T-helper 9 cell (primary cell): ENCODE measurements at places on chromosomes 5 and 9.

DNA sequence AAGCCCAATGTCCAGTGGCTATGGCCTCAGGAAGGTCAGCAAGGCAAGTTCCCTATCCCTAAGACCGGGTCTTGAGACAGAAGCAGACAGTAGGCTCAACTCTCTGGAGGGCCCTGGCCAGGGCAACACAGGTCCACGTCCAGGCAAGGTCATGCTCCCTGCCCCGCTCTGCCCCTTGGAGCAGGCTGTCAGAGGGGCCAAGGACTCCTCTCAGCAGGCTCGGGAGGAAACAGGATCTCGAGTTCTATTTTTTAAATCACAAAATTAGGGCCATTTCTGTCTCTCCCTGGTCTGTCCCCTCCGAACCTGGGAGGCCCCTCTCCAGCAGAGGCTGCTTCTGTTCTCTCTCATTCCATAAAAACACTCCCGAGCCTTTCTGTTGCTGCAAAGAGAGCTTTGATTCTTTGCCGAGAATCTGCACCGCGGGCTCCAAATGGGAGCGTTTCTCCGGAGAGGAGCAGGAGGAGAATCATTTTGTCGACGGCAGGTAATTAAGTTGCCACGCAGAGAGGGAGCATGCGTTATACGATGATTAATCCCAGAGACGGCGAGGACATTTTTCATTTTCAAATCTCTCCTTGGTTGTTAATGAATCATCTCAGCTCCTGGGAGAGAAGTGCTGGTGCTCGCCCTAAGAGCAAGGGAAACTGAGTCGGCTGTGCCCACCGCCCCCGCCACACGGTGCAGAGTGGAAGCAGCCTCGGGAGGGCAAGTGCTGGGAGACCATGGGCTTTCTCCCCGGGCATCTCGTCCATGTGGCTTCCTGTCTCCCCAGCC, 24.5 kb upstream of the FCN1 start:
- DNase-seq: no peak

GRCh38 chr9:95029720-95030119, 287.8 kb downstream of the FANCC start:
- no peak for DNase-seq

DNA sequence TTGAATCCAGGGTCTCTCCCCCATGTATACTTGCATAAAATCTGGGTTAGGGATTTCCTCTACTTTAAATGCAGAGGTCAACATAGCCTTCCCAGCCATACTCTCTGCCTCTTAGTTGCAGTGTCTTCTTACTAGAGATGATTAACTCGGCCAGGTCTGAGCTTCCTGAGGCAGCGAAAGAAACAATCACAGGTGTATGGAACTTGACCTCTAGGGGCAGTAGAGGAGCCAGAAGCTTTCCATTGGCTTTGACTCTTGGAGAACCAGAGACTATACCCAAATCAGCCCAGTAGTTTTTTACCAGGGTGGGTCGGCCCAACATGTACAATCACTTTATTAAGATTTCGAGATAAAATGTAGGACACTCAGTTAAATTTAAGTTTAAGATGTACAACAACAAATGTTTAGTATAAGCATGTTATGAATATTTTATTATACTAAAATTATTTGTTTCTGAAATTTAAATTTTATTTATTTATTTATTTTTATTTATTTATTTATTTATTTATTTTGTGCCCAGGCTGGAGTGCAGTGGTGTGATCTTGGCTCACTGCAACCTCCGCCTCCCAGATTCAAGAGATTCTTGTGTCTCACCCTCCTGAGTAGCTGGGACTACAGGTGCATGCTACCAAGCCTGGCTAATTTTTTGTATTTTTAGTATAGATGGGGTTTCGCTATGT, 48.0 kb upstream of the DMRT3 start:
- no peak for DNase-seq

- no peak for DNase-seq
Observed at GRCh38 chr9:15786616-15787015, 233.8 kb downstream of the CCDC171 start.

DNA sequence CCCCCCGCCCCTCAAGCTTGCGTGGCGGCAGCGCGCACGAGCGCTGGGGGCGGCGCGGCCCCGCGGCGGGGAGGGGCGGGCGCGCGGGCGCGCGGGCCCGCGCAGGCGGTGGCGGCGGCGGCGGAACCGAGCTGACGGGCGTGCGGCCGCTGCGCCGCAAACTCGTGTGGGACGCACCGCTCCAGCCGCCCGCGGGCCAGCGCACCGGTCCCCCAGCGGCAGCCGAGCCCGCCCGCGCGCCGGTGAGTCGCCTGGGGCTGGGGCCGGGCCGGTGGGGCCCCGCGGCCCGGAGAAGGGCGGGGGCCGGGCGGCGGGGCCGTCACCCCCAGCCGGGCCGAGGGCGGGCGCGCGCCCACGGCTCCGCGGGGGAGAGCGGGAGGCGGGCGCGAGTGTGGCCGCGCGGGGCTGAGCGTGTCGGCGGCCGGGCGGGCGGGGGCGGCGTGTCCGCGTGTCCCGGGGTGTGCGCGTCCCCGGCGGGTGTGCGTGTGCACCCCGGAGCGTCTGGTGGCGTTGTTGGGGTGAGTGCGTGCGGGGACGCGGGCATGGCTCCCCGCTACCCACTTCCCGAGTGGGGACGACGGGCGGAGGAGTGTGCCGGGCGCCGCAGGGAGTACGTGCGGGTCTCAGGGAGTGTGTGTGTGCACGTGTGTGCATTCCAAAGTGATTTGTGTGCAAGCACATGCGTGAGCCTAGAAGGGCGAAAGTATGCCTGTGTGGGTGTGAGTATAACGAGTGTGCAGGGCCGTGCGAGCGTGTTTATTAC, at the start of gene NEK6:
NEK6 (plus strand) TSS at position 106 of the 763 bp plus-strand sequence. CDS start 44,016 bp downstream, outside the sequence.
- peak; percentile 15 for DNase-seq

- DNase-seq: no peak
Observed at GRCh38 chr5:60633341-60633740, 66.6 kb downstream of the DEPDC1B start.

GRCh38 chr9:131656356-131657036, 83.4 kb downstream of the RAPGEF1 start:
- DNase-seq: peak; percentile 66

GRCh38 chr9:73643379-73644013, 491.8 kb downstream of the ANXA1 start:
- DNase-seq: no peak

DNA sequence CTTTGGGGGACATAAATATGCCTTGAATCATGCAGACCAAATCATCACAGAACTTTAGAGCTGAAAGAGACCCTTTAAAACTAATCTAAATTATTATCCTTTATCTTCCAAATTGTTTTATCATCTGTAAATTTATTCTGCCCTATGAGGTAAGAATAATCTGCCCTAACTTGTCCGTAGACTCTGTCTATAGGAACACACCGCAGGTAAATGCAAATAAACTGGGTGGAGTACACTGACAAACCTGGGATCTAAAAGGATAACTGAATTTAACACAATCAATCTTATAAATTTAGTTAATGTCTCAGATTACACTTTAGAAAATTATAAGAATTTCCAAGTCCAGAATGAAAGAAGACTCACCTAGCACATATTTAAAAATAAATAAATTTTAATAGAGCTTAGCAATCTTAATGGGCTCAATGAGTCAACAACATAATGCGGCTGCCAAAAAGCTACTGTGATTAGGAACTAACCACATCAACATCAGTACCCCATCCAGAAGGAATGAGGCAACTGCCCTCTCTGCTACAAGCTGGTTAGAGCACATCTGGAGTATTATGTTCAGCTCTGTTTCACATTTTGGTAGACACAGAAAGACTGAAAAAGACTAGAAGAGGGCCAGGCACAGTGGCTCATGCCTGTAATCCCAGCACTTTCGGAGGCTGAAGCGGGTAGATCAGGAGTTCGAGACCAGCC, 5.6 kb downstream of the MEGF9 start:
- no peak for DNase-seq

DNA sequence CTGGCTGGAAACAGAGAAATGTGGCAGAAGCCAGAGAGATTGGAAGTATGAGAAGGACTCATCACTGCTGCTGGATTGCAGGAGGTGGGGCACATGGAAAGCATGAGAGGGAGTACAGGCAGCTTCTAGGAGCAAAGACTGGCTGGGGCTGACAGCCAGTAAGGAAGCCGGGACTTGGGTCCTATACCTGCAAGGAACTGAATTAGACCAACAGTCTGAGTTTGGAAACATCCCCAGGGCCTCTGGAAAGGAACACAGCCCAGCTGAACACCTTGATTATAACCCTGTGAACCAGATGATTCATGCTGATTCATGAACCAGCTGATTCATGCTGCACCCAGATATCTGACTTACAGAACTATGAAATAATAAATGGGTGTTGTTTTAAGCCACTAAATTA, 93.4 kb downstream of the OSTF1 start:
- no peak for DNase-seq

- DNase-seq: no peak
Observed at GRCh38 chr5:113778147-113778546, 264.7 kb downstream of the YTHDC2 start.

DNA sequence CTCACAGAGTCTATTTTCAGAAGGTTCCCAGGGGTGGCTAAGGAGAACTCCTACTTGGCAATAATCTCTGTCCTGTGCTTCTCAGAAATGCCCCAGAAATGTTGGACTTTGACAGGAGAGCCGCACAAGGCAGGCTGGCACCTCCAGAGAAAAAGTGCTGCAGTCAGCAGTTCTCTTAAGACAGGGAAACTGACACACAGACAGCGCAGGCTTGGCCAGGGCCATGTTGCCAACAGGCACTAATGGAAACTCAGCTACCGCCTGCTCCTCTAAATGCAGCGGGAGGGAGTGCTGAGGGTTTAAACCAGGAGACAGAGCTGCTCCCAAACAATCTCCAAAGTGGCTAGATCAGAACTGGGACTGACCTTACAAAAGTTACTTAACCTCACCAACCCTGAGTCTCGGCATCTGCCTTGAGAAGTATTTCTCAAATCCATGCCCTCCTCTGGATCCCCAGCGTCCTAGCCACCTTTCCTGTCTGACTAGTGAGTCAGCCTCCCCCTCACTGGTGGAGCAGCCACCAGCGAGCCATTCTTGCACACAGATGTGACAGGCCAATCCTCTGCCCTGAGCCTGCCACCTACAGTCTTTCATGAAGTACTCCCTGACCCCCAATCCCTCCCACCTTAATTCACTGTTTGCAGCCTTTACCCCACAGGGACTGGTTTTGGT, 186.4 kb downstream of the CDK5RAP2 start:
- DNase-seq: no peak

GRCh38 chr5:107393851-107394250, 276.9 kb downstream of the EFNA5 start:
- DNase-seq: no peak

DNA sequence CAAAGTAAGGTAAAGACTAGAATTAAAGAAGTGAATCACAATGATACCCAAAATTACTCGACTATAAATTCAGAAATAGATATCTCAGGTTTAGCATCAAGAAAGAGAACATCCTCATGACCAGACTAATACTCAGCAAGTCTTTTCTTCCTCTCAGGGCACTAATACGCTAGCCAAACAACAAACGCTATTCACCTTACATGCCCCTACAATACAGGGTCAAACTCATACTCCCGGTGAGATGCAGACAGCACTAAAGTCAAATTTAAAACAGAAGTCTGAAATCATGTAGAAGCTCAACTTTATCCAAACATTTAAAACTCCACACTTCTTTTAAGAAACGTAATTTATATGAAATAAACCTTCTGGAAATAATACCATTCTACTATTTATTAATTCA, 5.6 kb downstream of the PFDN1 start:
- no peak for DNase-seq

DNA sequence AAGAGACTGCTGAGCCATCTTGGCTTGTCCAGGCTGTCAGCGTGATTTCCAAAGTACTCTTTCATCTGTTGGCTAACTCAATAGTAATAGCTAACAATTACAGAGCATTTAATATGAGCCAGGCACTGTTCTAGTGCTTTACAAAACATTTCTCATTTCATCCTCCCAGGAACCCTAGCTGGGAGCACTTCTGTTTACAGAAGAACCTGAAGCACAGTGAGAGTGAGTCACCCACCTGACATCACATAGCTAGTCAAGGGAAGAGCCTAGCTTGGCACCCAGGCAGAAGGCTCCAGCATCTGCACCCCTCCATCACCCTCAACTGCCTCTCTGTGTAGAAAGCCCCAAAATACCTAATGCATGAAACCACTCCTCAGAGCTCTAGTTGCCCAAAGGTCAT, 57.5 kb upstream of the IQGAP2 start:
- no peak for DNase-seq

- no peak for DNase-seq
Observed at GRCh38 chr5:159442206-159442850, 112.0 kb upstream of the IL12B start.

GRCh38 chr5:87127956-87128687, 139.6 kb upstream of the RASA1 start:
- no peak for DNase-seq

DNA sequence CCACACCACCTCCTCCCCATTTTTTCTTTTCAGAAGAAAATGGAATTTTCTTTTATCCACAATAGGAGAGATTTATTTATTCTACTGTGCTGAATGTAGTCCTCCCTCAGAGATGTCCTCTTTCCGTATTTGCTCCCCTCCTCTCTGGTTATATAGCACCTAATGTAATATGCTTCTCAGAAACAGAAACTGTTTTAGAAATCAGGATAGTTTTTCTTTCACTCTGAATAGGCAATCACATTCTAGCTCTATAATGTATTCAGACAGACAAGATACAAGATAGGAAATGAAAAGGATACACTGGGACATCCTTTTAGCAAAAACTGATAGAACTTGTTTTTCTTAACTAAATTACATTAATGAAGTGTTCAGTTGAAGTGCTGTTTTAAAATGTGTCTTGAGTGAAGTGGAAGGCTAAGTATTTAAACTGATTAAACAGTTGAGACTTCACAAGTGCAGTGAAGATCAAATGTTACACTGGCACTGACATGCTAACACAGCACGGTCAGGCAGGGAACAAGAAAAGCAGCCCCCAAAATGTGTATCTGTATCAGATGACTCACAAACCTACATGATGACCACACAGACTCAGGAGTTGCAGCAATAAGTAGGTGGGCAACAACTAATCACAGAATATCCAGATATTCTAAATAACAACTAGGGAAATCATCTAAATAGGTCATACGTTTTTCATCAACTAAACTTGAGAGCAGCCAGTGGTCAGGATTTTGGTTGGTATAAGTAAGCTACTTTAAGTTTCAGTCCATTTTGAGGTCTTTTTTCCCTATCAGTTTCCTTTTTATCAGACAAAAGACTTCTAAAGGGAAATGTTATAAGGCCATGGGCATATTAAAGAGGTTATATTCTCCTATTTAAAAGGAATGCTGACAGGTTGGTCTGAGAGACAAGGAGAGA, 260.4 kb downstream of the MLLT3 start:
- DNase-seq: no peak

GRCh38 chr5:28374492-28374967, 1336.1 kb upstream of the CDH9 start:
- DNase-seq: no peak

- DNase-seq: no peak
Observed at GRCh38 chr9:96020792-96021550, 145.5 kb downstream of the ERCC6L2 start.

DNA sequence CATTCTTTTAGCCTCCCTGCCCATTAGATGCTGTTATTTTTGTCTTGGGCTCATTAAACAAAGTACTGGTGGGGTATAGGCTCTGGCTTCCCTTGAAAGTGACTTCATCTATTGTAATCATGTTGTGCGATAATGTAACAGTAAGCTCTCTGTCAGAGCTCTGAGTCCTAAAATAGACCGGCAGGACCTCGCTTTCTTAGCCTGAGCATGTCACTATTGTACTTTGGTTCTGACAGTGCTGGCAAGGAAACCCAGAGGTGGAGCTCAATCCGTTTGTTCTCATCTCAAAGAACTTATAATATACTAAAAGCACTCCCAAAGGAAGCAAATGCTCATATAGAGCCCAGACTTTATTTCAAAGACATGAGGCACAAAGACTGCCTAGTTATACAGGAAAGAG, 339.1 kb upstream of the CCNH start:
- DNase-seq: no peak
